ENCODE measurements at places on chromosomes 12 and 14.

DNA sequence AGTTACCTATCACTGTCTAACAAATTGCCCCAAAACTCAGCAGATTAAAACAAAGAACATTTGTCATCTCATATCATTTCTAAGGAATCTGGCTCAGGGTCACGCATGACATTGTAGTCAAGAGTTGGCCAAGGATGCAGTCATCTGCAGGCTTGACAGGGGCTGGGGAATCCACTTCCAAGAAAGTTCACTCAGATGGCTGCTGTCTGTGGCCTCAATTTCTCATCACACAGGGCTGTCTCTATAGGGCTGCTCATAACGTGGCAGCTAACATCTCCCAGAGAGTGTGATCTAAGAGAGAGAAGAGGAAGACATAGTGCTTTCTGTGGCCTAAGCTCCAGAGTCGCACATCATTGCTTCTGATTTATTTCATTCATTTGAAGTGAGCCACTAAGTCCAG lies 17.0 kb upstream of the IL22 start:
- DNase-seq = no peak

DNA sequence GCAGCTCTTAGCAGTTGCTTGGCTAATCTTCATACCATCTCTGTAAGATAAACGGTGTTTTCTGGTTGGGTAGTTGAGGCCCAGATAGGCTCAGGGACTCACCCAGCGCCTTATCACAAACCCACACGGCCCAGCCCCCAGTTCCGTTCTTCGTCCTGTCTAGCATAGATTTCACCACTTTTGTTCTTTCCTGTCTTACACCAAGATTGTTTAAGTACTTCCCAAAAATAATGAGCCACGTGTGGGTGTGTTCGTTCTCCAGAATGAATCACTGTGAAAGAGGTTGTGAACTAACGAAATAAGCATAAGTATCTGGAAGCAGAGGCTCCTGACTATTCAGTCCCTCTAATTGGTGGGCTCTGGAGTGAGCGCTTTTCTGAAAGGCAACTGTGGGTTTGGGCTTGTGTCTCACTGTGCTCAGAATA lies 21.4 kb downstream of the ACVR1B start:
- no peak for DNase-seq

DNA sequence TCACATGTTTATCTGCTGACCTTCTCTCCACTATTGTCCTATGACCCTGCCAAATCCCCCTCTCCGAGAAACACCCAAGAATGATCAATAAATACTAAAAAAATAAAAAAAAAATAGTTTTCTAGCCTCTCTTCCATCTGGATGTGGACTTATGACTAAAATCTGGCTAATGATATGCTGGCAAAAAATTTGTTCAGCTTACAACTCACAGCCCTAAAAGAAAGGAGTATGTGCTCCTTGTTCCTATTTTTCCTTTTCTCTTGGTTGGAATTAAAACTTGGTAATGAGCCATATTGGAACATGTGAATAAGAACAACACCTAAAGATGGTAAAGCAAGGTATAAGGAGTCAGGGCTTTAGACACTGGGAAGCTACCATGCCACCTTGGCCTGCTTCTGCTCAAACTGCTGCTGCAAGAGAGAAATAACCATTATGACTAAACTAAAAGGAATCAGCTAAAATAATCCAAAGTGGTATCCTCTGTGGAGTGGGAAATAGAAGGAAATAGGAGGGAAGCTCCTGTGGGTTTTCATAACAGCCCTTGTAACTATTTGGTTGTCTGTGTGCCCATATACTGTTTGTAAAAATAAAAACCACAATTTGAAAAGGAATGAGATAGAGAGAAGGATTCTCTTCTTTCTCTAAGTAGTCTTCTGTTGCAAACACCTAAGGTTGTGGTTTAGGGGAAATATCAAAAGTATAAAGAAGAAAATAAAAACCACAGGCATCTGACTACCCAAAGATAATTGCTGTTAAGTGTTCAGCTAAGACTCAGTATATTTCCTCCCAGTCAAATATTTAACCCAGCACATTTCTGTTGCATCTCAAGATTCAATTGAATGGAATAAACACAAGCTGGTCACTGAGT lies 53.8 kb downstream of the SDR9C7 start:
- no peak for DNase-seq

GRCh38 chr12:120019197-120019596 lies 30.2 kb downstream of the BICDL1 start:
- DNase-seq = no peak

DNA sequence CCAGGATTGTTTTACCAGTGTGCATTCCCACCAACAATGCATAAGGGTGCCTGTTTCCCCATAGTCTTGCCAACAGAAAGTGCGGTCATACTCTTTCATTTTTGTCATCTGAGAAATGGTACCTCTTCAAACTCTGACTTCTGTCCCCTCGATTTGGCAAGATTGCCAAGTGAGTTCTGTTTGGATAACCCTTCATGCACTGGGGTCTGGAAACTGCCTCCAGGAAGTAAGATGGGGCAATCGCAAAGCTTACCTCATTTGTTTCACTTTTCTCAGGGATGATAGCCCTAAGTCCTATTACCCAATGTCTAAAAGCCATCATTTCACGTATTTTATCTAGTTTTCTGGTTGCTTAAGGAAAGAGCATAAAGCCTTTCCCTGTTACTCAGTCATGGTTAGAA lies 28.6 kb upstream of the NR1H4 start:
- DNase-seq = no peak

Measured in effector CD8-positive, alpha-beta T cell (primary cell).